KBM-7 (cell line): ENCODE measurements at places on chromosomes 5 and 9.

DNA sequence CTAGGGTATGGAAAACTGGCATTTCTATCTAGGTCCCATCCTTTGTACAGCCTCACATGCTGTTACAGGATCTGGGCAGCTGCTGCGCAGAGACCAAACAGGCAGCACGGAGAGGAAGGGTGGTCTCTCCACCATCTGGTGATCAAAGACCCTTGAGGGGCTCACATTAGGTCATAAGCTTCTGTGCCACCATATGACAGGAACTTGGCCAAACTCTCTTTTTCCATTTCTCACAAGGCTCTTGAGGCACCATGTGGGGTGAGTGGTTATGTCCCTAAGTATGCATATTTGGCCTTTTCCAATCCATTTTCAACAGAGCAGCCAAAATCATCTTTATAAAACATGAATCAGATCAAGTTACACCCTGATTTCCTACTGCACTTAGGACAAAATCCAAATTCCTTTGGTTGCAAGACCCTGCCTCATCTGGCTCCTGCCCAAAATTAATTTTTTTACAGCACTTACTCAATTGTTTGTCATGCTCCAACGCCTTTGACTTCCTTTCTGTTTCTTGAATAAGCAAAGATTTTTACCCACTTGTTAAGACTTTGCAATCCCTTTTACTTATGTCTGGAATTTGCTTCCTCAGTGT lies 730.0 kb downstream of the MAT2B start:
- DNase-seq, result peak; percentile 59

GRCh38 chr9:28542928-28543327 lies 969.6 kb upstream of the C9orf72 start:
- no peak for DNase-seq

GRCh38 chr9:112145886-112146285 lies 29.2 kb downstream of the SUSD1 start:
- no peak for DNase-seq

DNA sequence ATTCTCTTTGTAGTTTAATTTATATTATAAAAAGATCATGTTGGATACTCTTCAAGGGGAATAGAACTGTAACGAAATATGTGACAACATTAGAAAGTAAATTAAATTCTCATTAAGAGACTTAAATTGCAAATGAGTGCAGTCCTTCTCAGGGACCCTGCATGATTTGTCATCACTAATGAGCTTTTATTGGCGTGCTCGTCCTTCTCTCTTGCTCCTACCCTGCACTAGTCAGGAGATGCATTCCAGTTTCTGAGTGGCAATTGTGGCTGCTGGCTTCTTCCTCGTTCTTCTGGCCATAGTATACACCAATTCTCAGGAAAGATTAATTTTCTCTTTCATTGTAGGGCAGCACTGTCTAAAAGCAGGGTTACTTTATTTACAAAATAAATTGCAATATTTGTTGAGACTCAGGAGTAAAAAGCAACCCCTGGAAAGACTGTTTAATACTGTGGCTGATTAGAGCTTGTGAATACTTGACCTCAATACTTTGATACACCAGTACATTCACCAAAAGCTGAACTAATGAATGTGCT lies 376.3 kb upstream of the CHD1 start:
- DNase-seq, result no peak

GRCh38 chr5:67085616-67086015 lies 111.0 kb downstream of the CD180 start:
- no peak for DNase-seq

DNA sequence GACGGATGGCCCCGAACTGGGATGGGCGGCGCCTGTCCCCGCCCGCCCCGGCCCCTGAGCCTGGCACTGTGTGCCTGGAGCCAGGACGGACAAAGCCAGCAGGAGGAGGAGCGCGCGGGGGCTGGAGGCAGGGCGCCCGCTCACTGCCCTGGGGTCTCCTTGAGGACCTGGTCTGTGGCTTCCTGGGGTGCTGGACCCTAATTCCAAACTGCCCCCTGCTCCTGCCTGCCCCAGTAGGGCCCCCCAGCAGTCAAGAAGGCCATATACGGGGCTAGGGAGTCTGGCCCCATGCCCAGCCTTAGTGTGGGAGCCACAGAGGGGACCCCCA lies 29.2 kb upstream of the RXRA start:
- DNase-seq, result no peak

DNA sequence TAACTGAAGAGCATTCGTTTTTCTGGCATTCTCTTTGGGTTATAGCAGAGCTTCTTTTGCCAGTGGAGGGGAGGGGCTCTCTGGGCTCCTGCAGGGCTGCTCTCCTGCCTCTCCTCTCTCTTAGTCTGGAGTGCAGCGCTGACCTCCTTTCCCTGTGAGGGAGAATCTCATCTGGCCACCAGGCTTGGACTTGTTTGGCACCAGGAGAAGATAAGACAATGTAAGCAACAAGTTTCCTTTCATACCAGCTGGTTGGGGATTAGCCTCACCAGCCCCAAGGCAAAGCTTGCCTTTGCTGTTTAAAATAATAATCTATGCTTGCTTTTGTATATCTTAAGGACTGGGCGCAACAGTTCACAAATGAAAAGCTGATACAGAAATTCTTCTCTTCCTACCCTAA lies 196.4 kb downstream of the TLE4 start:
- no peak for DNase-seq

DNA sequence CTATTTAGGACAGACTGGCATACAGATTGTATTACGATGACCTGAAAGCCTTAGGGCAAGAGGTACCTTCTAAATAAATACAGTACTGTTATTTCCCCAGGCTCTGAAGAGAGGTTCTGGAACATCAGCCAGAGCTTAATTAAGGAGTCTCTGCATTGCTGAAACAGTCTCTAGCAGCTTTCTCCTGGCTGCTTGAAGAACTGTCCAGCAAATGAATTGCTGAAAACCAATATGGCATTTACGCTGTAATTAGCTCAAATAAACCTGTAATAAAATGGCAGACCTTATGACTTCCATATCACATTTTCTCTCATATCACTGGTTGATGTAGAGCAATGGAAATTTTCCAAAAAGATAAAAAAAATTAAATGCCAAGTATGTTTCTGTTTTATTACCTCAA lies 636.3 kb downstream of the GABRG2 start:
- no peak for DNase-seq

GRCh38 chr9:34989946-34990635 lies 546 bp downstream of the DNAJB5 start:
- peak; percentile 23 for DNase-seq

DNA sequence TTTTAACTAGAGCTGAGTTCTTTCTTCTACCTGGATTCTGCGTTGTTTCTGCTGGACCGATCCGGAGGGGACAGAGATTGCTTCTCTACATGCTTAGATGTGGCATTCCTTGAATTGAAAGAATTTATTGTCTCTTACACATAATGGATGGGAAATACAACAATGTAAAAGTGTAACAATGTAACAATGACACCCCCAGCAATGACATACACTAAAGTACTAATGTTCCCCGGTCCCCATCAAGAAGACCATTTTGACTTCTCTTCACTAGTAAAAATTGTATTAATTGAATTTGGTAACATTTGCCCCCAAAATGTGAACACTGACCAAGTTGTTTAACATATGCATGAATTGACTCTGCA lies 760.2 kb downstream of the TAF11L14 start:
- DNase-seq, result no peak

- DNase-seq, result no peak
These were observed 32.8 kb upstream of the TNFAIP8 start for GRCh38 chr5:119322948-119323537.

DNA sequence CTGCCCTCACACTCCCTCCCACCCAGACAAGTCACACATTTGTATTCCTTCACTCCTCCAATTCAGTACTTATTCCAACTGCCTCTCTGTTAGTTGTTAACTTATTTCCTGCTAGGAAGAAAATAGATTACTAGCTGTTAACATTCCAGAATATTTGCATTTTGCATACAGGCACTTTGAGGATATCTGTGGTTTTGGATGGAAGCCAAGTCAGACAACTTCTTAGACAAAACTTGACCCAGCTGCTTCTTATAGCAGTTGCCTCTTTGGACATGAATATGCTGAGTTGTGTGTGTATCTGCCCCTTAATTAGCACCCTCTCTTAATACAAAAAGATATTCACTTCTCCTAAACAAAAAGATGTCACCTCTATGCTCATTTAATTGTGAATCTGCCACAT lies 1280.6 kb upstream of the ACO1 start:
- DNase-seq, result no peak

GRCh38 chr9:27528886-27529315 lies 713 bp downstream of the MOB3B start:
- DNase-seq, result peak; percentile 72

DNA sequence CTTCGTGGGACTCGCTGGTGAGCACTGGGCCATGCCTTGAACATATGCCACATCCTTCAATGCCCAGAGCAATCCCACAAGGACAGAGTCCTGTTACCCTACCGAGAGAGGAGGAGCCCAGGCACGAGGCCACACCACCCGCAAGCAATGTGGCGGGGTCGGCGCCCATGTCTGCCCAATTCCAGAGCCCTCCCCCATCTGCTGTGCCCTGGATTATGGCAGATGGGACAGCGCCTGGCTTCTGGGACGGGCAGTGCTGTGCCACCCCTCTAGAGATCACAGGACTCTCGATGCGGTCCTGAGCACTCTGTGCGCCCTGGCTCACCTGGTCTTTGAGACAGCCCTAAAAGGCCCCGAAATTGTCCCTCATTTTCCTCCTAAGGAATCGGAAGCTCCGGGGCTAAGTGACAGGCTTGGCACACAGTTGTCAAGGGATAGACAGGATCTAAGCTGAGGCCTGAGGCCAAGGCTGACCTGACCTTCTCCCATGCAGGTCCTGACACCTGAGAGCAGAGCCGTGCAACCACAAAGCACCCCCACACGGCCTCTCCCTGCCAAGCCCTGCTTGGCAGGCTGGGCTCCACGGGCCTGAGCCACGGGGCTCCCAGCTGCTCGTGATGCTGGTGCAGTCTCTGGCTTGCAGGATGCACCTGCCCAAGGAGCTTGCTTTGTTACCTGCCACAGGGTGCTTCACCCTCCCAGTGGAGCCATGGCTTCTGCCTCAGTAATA lies 48.8 kb downstream of the PRRT1B start:
- DNase-seq, result no peak

DNA sequence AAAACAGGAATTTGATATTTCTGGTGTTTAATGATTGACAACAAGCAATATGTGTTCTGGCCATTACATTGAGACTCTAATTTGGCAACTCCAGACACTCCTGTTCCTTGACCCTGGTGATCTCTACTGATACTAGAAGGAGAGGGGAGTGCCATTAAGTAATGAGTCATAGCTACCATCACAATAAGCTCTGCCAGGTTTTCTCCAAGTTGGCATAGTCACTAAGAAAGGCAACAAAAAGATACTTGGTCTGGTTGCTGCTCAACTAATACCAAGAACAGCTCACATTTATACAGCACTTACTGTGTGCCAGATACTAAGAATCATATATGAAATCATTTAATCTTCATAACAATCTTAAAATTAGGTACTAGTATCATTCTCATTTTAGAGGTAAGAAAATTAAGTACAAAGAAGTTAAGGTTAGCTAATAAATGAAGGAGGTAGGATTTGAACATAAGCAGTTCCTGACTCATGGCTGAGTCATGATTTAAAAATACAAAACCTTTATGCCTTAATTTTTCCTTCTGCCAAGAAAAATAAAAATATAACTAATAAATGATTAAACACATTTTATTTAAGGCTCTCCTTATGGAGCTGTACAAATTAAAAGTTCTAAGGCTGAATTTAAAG lies 19.9 kb upstream of the PRXL2C start:
- no peak for DNase-seq
